CD8-positive, alpha-beta memory T cell (primary cell): ENCODE measurements at places on chromosomes 2 and 18.

- no peak for DNase-seq
Measured at GRCh38 chr2:212752730-212753351, 214.2 kb upstream of the ERBB4 start.

DNA sequence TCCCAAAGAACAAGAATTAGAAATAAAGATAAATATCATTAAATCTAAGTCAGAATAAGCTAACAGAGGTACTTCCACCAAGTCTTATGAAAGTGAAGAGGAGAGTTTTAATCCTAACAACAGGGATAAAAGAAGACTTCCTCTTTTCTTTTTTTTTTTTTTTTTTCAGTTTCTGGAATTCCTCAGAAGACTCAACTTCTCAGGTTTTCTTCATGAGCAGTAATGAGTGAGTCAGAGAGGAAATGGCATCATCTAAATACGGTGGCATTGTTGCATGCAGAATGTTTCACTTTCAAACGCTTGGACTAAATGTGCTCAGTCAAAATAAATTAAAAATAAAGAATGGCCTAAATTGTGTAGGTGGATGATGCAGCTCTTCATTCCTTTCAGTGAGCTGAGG lies 45.6 kb upstream of the ARHGAP15 start:
- DNase-seq = no peak

GRCh38 chr2:178589335-178589734 lies 109.1 kb downstream of the PLEKHA3 start:
- no peak for DNase-seq

DNA sequence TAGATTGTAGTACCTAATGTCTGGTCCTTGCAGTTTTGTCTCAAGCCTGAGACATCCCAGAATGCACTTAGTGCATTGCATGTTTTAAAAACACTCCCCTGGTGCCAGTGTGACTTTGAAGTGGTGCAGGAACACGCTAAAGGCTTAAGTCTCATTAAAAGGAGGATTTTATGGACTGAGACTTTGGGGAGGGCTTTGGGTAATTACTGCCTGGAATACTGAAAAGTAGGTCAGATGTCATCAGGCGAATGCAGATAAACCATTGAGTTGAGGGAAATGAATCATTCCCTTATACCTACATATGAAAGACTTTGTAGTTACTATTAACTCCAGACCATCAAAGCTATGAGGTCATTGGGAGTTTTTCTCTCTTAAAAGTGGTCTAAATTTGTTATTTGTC lies 3.0 kb upstream of the OSBPL1A start:
- DNase-seq = no peak

DNA sequence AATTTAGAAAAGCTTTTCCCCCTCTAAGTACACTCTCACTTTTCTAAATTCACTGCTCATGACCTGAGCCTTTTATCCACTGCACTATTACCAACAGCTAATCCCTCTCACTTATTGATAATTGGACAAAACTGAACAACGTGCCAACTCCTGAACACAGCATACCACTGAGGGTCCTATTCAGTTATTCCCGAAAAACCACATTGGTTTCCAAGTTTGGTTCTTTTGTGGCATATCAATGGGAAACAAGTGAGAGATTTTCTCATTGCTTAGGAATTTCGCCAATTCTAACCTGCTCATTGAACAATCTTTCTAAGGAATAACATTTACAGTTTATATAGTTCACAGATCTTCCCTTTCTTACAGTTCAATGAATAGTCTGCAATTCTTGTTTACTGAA lies 977.4 kb downstream of the TMEM182 start:
- DNase-seq = no peak

GRCh38 chr2:147255812-147256211 lies 589.0 kb upstream of the ACVR2A start:
- no peak for DNase-seq

DNA sequence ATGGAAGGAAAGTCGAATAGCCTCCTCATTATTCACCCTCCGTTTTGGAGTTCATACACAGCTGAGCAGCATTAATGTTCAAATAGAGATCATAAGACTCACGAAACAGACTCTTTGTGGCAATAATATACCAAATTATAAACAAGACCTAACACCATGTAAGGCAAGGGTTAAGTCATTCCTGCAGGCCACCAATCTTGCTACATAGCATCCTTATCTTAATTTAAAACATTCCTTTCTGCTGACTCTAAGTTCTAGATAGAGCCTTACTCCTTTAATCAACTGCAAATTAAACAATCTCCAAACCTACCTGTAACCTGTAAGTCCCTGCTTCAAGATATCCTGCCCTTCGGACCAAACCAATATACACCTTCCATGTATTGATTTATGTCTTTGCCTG lies 178.0 kb downstream of the PDE11A start:
- DNase-seq = no peak

DNA sequence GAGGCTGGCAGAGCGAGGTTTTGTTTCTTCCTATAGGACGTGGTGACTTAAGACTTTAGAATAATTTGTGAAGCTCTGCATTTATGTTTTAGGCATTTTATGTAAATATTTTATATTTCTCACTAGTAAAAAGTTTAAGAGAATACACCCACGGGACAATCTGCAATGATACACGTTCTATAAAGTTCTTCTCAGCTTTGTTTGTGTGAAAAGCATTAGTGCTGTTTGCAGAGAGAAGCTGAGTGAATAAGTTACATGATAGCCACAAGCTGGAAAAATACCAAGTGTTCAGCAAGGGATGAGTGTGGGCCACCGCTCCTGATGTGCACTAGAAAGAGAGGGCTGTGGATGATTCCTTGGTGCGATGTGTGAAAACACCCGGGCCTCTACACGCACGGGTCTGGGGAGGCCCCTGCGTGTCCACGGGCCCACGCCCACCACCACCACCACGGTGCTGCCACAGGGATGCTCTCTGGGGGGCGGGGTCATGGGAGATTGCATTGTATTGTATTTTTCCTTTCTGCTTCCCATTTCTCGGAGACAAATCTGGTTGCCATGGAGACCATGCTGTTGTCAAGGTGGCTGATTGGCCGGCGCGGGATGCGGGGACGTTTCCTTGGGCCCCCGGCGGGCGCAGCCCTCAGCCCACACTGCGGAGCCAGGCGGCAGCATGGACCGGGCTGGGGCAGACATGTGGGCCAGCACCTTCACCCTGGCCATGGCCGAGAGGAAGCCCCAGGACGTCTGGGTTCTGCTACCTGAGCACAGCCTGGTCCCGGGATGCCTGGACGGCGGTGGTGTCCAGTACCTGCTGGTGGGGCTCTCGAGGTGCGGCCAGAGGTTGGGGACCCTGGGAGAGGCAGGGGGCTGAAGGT lies at the start of gene RTP5:
Gene RTP5 (plus strand): TSS at position 643 of the 875 bp plus-strand sequence. CDS start 28 bp downstream, at position 671.
- no peak for DNase-seq

- DNase-seq = peak; percentile 63
Measured at GRCh38 chr2:213232649-213233437, 51.4 kb upstream of the SPAG16 start.

DNA sequence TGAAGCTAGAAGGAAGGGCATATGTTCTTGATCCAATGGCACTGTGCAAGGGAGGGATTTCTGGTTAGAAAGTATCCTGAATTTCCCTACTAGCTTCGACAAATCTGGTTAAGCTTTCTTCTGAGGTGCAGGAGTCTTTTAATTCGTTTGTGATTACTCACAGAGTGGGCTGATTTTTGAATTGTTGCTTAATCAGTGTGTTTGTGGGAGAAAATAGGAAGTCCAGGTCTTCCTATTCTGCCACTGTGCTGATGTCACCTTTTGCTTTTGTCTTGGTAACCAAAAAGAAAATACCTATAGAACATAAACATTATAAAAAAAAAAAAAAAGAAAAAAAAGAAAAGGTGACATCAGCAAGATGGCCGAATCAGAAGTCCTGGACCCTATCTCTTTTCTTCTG lies 1008.6 kb downstream of the TSN start:
- DNase-seq = no peak

GRCh38 chr2:11968521-11968920 lies 222.1 kb downstream of the LPIN1 start:
- no peak for DNase-seq

- no peak for DNase-seq
Measured at GRCh38 chr18:12880541-12880910, 3.5 kb downstream of the PTPN2 start.

- DNase-seq = no peak
Measured at GRCh38 chr18:60372596-60372995, at the start of gene MC4R. MC4R (minus strand) TSS chr18:60372775; CDS start chr18:60372349, 426 bp downstream.

DNA sequence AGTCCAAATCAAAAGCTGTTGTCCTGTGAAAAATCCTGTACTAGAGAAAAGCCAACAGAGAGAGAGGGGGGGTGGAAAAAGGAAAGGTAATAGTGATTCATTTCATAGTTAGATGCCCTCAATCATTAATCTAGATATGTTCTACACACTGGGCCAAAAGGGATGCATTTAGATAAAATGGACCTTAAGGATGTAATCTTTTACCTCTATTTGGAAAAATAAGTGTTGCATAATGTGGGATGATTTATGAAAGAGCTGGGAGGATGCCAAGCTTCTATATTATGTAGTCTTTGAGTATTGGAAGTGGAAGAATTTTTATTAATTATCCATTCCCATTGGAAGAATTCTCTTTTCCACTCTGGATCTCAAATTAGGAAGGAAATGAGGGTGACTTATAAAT lies 480.5 kb upstream of the ZEB2 start:
- DNase-seq = no peak

DNA sequence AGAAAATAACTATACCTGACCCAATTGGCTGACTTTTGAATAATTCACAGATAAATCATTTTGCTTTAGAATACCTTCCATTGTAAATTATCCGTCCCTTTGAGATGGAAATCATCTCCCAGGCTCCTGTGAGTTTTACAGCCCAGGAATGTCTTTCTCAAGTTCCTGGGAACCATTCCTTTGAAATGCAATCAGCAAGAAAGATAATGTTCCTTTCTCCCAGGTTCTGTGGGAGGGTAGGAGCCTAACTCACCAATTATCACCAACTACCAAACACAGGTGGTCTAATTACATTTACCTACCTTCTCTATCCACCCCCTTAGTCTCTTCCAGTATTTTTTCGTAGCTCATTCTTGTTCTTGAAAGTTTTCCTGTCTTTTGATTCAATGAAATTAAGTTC lies 1016.0 kb downstream of the SOCS6 start:
- no peak for DNase-seq

DNA sequence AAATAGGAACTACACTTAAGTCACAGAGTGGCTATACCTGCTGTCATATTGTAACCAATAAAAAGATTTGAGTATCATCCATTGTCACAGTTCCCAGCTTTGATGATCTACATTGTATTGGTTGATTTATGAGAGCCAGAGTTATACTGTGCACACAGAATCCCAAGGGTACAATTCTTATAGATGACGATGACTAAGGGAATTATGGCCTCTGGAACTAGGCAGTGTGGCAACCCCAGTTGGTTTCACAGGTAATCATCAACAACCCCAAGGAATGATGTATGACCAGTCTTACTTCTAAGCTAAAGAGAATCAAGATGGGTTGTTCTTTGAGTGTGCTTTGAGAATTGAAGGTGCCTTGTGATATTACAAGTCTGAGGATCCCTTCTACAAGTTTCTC lies 217.3 kb downstream of the ETAA1 start:
- no peak for DNase-seq

GRCh38 chr2:223019390-223019930 lies 32.5 kb upstream of the KCNE4 start:
- DNase-seq = no peak

DNA sequence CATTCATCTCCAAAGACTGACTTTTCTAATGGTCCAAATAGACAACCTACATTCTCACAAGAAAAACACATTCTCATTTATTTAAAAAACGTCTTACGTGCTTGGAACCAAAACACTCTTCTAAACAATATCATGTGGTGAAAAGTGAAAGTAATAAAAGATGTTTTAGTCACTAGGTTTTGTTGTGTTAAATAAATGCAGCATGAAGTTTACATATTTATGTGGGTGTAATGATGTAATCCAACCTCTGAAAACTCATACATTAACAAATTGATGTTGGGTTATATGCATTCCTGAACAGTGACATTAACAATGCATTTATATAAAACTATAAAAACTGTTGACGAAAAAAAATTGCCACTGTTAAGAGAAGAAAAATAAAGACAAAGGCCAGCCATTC lies 55.1 kb upstream of the ACVR2A start:
- no peak for DNase-seq

- no peak for DNase-seq
Measured at GRCh38 chr2:55916473-55917049, 7.0 kb downstream of the EFEMP1 start.

DNA sequence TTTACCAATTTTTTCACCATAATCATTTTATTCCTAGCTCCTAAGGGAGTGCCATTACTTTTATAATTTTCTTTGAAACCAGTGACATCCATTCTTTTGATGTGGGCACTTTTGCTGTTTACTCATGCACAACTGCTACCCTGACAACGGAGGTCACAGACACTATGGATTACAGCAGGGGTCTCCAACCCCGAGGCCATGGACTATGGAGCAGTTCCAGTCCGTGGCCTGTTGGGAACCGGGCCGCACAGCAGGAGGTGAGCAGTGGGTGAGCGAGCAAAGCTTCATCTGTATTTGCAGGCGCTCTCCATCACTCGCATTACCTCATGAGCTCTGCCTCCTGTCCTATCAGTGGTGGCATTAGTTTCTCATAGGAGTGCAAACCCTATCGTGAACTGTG lies 34.6 kb downstream of the PRPF40A start:
- no peak for DNase-seq

DNA sequence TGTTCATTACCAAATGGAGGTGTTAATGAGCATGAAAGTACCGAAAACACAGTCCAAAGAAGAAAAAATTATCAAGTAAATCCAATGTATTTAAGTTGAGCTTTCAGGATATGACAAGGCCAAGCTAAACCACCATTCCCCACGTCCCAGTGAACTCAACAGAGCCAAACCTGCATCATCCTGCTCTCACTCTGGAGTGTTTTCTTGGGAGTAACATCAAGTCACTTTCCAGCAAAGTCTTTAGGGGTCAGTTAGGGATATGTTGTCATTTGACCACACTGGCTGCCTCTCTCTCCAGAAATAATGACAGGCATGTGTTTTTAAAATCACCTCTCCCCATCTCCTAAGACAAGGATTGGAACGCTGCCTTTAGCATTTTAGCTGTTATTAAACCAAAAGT lies 140.5 kb downstream of the SRBD1 start:
- no peak for DNase-seq

- DNase-seq = no peak
Measured at GRCh38 chr18:58015065-58015780, 28.8 kb upstream of the NEDD4L start.

DNA sequence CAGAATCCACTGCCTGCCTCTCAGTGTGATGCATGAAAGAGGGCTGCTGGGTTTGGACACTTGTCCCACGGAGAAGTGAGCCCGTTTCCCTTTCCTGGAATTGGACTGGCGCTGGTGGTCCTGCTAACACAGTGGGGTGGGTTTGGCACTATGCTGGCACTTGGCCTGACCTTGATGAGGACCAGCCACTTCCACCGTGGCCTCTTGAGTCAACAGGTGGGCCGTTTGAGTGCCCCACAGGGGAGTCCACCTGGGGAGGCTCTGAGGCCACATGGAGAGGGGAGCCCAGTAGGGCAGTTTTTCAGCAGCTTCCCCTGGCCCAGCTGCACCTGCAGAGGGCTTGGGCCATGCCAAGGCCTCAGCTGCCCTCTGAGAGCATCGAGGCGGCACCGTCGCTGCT lies 56.5 kb downstream of the MBP start:
- DNase-seq = no peak

- no peak for DNase-seq
Measured at GRCh38 chr2:200428961-200429665, 80.8 kb downstream of the KCTD18 start.
